ENCODE measurements at places on chromosomes 6 and 20. TPM values are rescaled to one million over a fixed set of nuclear protein-coding genes. Genes with fewer than 3 reads are reported as not detected.

DNA sequence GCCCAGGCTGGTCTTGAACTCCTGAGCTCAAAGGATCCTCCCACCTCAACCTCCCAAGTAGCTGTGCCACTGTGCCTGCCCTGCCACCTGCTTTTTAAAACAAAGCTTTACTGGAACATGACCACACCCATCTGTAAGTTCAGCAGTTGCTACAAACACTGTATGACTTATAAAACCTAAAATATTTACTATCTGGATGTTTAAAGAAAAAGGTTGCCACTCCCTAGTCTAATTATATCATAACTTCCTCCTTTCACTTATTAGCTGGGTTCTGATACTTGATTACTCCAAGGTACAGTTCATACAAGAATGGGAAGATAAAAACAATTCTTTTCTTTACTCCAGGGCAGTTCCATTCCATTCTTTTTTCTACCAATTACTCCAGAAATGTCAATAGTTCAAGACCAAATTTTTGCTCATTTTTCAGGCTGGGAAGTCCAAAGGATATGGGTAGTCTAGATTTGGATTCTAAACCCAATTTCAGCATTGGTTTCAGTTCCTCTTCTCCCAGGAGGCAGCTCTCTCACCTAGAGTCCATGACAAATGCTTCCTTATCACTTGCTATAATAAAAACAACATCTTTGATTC lies 63.1 kb downstream of the SEC63 start:
- DNase-seq = no peak

DNA sequence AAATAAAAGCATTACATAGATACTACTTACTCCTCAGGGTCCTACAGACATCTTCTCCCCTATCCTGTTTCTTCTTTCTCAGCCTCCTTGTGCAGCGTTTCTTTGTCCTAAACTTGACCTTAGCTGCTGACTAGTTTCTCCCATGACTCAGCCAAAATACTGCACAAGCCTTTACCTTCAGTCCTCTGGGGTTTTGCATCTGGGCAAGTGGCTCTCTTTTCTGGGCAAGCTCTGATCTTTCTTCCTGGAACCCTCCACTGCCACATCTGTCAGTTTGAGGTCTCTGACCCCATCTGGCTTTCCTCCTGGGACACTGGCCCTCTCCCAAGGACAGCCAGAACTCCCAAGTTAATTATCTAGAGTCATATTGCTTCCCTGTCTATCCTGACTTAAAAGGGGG lies 838.4 kb downstream of the DHX35 start:
- no peak for DNase-seq

DNA sequence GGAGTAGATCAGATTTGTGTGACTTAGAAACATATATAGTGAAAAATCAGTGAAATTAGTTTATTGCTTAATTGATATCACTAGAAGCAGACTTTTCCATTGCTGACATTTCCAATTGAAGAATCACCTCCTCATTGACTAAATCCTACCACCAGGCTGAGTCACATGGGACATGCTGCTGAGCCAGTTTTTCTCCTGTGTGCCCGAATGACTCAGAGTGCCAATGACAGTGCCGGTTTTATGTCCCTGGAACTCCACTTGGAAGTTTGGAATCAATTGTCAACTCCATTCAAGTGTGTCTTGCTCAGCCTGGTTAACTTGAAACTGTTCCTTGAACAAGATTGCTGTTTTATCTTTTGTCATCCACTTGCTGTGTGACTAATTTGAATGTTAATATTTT lies 316.1 kb upstream of the PRDM1 start:
- no peak for DNase-seq

DNA sequence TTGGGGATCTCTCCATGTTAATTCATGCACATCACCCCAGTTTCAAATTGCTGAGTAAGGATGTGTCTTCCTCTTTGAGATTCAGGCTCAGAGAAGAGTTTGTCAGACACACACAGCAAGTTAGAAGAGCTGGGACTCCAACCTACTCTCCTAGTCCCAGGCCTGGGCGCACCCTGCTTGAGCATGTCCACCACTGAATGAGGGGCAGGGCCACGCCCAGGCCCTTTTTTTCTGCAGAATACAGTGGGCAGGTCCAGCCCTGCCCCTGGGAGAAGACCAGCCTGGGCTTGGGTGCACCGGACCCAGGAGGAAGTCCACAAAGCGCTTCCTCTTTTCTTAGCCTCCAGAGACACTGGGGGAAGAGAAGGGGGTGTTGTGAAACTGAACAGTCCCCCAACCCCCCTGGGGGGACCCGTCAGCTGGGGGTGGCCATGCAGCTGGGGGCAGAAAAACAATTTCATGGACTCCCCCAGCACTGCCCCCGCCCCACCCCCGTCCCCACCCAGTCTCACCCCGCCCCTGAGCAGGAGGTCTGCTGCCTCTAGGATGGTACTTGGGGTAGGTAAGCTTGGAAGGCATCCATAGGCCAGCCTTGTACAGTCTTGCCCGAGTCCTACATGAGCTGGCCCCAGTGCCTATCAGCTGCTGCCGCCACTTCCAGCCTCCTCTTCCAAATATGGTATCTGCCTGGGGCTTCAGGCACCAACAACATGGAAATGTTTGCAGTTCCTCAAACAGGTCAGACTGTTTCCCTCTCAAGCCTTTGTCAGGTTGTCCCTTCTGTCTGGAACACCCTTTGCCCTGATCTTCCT lies 11.7 kb upstream of the HCK start:
- no peak for DNase-seq

The GINS1 gene
- 25.6 TPM for total RNA-seq

The GPR6 gene
- total RNA-seq = not detected

DNA sequence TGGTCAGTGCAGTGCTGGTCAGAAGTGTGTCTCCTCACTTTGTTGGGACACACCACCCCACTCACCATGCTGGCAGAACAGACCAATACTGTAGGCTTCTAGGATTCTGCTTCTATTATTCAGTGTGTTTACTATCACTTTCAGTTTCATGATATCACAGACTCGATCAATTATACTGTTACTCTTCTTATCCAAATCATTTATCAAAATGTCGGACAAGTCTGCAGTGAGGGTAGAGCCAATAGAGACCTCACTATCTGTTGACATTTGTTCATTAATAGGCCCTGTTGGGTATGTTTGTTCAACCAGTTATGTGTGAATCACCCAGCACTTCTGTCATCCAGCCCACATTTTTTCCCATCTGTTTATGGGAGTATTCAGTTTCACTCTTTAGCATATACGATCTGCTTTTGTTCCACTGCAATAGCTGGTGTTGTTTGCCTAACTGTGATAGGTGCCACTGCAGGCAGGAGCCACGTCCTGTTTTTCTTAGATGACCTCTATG lies 140.1 kb downstream of the NRN1 start:
- DNase-seq = no peak

GRCh38 chr20:63821811-63822210 lies 9.3 kb downstream of the ZBTB46 start:
- no peak for DNase-seq

The CYP39A1 gene
- not detected for total RNA-seq

All from activated naive CD8-positive, alpha-beta T cell treated with anti-CD3 and anti-CD28 coated beads, Interleukin-2, amount 10 ng/mL, durations not matched to agents 7 days and 5 days (primary cell).